Cardiac septum (tissue), 1 donor: ENCODE measurements at places on chromosomes 2 and 18. TPM values are rescaled to one million over a fixed set of nuclear protein-coding genes. Genes with fewer than 3 reads are reported as not detected.

- DNase-seq: no peak
These were observed 133.5 kb downstream of the LAMA3 start for GRCh38 chr18:23822590-23823385.

GRCh38 chr2:26571316-26571715 lies 69.8 kb downstream of the CIB4 start:
- no peak for DNase-seq

- DNase-seq: no peak
These were observed 209.6 kb upstream of the TNP1 start for GRCh38 chr2:217069263-217070042.

GRCh38 chr2:147649286-147649685 lies 195.5 kb upstream of the ACVR2A start:
- DNase-seq: no peak

DNA sequence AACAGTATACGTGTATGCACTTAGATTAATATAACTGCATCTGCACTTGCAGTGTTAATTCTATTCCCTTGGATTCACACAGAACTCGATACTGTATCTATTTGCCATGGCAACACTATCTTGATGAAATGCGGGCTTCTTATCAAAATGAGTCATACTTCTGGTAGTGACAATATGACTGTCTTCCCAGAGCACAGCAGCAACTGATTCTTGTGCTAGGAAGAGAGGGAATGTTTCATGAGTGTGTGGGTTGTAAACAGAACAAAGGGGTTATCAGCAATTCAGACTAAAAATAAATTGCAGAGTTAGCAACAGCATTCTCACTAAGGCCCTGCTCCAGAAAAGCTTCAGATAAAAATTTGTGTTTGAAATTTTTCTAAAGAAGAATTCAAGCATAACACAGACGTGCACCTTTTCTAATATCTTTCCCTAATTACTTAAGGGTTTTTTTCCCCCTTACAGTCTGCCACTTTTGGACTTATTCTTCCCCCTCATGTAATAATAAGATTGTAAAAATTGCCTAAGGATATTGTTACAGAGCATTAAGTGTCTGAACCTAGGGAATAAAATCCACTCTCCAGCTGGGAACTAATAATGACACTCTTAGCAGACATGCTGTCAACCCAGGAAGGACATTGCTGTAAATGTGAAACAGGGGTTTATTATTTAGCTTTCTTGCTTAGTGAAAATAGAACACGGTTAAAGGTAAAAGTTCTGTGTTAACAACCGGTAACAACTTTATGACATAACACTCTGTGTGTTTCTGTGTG lies 99.9 kb upstream of the SLC38A11 start:
- no peak for DNase-seq

DNA sequence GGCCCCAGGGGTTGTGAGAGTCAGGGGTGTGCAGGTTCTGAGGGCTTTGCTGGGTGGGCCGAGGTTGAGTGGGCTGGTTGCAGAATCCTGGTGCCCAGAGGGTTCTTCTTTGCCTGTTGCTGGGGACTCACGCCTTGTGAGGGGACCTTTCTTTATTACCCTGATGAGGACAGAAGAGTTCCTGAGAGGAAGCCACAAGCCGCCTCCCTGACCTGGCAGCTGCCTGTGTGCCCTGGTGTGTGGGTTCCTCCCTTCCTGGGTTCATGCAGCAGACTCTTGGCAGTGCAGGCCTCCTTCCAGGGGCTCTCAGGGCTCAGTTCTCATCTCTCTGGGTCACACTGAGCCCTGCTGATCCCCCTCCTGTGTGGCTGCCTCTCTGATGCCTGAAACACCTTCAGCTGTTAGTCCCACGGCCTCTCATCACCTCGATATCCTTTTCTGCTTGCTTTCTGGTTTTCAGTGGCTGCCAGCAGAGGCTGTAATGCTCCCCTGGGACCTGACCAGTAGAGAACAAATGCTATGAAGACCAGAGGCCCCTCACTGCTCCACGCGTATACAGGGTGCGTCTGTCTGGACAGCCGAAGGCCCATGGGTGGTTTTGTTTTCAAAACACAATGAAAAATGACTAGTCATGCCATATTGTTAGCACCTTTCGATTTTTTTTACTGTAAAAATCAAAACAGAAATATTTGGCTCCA lies 191.3 kb downstream of the AGAP1 start:
- no peak for DNase-seq

DNA sequence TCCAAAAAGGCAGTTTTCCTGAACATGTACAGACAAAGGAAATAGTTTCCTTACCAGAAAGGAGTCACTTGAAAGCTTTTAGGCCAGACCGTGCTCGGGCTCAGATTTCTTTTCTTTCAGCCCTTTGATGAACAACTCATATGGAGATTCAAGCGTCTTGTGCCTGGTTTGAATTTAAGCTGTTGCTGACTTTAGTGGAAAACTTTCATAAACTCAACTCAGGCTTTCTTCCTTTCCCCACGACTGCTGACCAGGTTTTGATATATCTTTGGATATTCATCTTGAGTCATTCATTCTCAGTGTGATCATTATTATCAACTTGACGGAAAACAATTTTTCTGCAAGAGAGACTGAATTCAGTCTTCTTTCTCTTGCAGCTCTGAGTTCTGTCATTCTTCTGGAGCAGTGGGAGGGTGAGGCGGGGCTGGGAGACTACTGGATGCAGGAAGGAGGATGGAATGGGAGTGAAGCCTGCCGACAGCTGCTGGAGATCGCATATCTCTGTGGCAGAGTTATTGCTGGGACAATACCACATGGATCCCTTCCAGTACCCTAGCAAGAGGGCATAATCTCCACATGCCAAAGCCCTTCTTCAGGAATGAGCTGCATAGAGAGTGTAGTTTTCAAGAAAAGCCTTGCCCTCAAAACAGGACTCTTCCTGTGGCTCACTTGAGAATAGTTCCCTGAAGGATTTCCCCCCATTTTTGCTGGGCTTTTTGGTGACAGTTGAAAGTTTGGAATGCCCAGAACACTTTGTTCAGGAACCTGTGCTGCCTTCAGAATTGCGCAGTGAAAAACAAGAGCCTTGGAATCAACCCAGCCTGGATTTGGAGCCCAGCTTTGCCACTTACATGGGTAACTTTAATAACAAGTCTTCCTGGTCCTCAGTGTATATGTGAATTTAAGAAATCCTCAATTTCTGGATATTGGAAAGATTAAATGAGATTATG lies 364.4 kb downstream of the ZNF521 start:
- no peak for DNase-seq

- DNase-seq: no peak
These were observed 107.2 kb upstream of the UBE2E3 start for GRCh38 chr2:180873219-180873618.

DNA sequence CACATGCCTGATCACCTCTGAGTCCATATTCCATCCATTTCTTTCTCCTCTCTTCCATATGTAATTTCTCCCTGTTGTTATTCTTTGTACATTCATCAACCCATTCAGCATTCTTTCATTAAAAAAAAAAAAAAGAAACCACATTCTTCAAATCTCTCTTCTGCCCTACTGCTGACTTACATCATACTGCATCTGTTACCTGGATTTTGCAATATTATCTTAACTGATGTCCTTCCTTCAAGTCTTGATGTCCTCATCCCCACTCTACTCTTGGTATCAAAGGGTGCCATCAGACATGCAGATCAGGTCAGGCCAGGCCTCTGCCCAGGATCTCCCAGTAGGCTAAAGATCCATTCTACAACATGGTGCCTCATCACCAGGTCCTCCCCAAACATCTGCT lies 90.6 kb downstream of the SGPP2 start:
- DNase-seq: no peak

GRCh38 chr2:81647715-81648230 lies 1343.2 kb upstream of the LRRTM1 start:
- DNase-seq: no peak

DNA sequence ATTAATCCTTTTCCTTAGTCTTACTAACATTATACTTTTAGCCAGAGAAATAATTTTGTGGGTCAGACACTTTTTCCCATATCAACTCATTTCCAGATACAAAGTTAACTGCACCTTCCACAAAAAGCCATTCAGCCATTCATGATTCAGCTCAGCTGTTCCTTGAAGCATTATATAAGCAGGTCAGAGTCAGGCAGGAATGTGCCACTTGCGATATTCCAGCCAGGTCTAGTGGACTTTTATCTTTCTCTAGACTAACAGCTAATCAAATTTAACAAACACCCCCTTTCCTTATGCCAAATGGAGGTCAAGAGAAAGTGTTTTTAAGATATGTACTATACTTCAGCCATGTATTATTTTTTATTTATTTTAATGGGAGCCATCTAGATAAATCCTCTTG lies 75.6 kb upstream of the EPB41L3 start:
- no peak for DNase-seq

DNA sequence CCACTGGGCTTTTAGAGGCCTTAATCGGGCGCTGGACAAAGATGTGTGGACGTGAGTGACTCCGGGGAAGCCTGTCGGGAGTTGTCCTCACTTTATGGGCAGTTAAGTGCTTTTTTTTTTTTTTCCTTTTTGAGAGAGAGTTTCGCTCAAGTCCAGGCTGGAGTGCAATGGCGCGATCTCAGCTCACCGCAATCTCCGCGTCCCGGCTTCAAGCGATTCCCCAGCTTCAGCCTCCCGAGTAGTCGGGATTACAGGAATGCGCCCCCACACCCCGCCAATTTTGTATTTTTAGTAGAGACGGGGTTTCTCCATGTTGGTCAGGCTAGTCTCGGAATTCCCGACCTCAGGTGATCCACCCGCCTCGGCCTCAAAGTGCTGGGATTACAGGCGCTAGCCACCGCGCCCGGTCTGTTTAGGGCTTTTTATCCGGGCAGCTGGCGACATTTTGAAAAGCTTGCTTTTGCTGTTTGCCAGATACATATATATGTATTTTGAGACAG lies 1.5 kb downstream of the MSH6 start:
- peak; percentile 55 for DNase-seq

DNA sequence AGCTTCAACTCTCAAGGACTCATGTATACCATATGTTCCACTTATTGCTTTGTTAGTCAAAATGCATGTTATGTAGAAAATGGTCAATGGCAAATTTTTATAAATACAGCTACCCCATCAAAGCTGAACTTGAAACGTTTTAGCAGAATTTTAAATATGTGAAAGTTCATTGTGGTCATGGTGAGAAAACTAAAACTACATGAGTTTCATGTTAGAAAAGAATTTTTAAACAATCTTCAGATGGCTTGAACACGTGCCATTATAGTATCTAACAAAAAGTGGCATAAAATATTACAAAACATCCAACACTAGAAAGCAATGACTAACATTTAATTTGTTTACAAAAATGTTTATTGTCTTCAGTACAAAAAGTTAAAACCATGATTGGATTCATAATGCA lies 246.0 kb upstream of the KCNJ3 start:
- DNase-seq: no peak

- no peak for DNase-seq
These were observed 578.5 kb downstream of the TSN start for GRCh38 chr2:122333932-122334331.

DNA sequence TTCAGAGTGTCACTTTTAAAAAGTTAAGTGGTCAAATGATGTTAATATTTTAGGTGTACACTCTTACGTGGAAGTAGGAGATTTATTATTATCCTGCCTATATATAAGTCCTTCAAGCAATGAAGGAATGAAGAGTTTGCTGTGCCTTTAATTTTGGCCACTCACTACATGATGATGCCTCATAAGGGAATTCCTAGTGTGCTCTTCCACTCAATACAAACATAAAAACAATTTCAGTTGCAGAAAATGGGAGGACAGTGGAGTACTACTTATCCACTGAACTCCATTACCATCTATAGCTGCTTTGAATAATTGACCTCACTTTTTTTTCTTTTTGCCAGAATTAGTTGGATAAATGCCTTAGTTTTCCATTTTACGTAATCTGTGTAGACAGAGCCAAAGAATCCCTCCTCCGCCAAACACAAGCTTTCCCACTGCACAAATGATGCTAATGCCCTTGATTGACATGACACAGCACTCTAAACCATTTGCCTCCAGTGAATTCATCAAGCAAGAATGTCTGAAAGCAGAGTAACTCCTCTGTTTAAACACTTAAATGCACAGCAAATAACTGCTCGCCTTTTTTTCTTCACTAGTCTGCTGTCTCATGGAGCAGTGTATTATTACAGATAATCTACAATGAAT lies 751.1 kb upstream of the FANCL start:
- no peak for DNase-seq

DNA sequence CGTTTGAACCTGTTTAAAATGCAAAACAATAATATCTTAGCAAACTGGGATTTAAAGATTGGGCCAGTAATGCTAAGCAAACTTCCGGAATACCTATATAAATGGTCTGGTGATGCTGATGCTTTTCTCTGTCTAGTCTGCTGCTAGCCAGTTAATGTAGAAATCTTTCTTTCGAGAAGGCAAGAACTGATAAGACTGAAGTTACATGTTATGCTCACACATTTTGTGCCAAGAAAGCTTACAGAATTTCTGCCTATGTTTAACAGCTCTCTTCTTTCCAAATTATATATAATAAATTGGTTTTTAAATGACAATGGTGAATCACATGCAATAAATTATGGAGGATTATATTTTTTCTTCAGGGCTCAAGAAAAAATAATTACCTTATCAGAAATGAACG lies 37.9 kb downstream of the GCA start:
- DNase-seq: no peak

DNA sequence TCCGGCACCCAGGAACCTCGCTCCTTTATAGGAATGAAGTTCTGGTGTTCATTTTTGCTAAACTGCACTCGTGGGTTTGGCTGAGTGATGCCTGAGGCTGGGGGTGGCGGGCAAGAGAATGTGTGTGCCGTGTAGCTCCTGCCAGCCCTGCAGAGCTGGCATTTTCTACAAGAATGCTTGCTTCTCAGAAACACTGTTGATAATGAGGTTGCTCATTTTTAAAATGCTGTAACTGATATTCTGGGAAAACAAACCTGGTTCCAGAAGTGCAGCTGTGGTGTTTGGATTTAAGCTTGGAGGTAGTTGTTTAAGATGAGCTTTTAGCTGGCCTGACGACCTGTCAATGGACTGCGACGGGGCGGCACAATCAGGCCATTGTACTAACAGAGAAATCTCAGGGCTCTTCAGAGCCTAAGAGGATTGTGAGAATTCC lies 511.9 kb upstream of the TNP1 start:
- DNase-seq: no peak

DNA sequence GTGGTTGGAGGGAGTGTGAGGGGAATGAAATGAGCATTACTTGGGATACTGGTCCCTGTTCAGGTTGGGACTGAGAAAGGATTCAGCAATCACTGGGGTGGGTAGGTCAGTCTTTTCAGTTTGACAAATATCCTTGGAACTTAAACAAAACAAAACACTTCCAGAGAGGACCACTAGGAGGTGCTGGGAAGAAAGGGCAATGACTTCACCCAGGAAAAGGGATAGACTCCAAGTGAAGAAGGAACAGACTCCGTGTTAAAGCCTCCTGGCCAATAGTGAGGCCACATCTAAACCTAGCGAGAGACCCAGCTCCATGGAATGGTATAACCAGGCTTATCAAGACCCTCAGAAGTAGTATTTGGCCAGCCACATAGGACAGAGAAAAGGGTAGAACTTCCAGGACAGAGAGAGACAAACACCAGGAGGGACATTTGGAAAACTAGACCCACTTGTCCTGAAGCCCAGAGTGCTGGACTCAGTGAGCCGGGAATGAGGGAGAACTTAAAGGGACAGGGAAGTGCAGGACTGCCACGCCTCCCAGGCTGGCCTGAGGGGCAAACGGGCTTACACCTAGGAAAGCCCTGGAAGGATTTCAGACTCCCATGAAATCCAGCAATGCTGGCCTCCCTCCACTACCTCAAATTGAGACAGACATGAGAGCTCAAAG lies 19.6 kb upstream of the KCNG3 start:
- DNase-seq: no peak

Gene ATAD2B
- 14.3 TPM for total RNA-seq

Gene GPBAR1
- total RNA-seq: 1.2 TPM

Gene GATA6
- total RNA-seq: 76.2 TPM

Gene SKOR2
- total RNA-seq: not detected

Gene GRB14
- total RNA-seq: 2.2 TPM

Gene SPEG
- total RNA-seq: 199 TPM

Gene MRO
- 1.4 TPM for total RNA-seq

Gene DUSP2
- 1.3 TPM for total RNA-seq

Gene TNFRSF11A
- 1.0 TPM for total RNA-seq
